ENCODE measurements at places on chromosomes 3 and 15.
A peak's percentile ranks its signal among the peaks of the same experiment; 100 is the strongest.

GRCh38 chr15:82803793-82804574 lies 1.9 kb downstream of the FSD2 start:
- no peak for ATAC-seq

DNA sequence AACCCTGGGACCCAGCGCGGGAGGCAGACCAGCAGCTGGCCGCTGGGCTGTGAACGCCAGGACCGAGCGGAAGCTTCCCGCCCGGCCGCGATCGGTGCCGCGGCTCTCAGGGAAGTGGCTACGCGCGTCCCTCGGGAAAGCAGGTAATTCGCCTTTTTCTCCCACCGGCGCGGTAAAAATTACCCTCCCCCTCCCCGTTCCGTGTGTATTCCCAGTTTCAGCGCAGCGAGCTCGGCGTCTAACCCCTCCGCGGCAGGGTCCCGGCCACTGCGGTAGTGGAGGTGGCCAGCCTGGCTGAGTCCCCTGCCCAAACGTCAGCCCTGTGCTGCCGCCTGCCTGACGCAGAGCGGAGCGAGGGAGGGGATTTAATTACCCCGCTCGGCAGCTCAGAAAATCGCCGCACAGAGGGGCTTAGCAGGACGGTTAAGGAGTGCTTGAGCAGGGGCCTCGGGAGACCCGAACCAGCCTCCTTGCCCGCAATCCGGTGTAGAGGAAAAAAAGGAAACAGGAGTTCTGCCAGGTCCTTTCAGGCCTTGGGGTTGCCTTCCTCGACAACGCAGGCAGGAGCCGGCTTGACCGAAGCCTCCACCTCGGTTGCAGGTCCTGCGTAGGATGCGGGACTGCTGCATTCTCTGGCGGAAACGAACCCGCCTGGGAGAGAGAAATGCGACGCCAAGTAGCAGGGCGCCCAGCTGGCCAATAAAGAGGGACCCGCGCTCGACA lies 2.9 kb downstream of the GATA2 start:
- no peak for ATAC-seq

GRCh38 chr3:126569390-126569975 lies 10.8 kb upstream of the C3orf22 start:
- ATAC-seq: no peak

GRCh38 chr3:197114007-197114406 lies 84.4 kb upstream of the MELTF start:
- no peak for ATAC-seq

- no peak for ATAC-seq
Measured at GRCh38 chr3:61725851-61726333, 164.5 kb downstream of the PTPRG start.

DNA sequence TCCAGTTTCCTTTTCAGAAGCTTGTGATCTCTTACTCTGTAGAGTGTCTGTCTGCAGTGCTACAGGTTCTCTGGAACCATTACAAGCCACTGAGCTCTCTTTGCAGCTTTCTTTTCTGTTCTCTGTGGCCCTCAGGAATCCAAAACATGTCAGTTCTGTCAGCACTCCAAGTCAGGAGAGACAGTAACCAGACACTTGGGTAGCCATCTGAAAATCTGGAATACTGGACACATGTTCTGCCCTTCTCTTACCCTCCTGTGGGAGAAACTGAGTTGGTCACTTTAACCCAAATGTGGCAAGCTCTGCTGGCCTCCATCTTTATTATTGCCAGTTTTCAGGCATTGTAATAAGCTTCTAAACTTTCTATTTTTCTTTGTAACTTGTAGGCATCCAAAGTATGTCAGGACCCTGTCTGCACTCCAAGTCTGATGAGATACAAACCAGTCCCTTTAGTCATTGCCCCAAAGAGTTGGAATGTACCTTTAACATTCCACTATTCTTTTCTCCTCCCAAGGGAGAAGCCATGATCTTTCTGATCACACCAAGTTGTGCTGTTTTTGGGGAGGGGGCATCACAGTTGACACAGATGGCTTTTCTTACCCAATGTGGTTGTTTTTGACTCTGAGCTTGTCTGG lies 183.7 kb downstream of the DPH6 start:
- ATAC-seq: no peak

GRCh38 chr3:85255949-85256348 lies 297.2 kb downstream of the CADM2 start:
- no peak for ATAC-seq

DNA sequence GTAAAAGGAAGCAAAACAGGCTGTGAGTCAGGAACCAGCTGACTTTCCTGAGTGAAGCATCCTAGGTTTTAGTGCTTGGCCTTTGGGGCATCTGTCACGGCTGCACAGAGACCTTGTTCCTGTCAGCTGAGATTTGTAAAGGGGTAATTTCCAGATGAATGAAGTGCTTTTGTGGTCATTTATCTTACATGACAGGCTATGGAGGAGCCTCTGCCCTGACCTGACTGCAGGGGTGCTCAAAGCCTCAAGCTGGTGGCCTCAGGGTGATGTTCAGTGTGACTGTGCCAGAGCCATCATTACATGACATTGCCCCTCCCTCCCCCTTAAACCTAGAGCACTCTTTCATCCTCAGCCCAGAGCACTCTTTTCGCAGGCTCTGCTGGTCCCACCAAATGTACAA lies 132.5 kb downstream of the ARNT2 start:
- ATAC-seq: no peak

DNA sequence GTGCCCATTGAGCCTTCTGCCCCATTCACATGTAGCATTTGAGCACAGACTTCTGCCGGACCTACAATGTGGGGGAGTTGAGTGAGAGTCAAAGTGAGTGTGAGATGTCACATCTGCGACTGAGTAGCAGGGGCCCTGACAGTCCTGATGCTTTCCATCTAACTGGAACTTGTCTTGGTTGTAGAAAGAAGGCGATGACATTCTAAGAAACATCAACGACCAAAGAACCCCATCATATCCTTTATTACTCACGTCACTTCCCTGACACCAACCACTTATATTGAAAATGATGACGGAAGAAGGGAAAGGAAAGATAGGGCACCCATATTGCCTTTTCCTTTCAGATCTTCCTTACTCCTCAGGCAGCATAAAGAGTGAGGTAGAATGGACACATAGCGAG lies 30.5 kb downstream of the SMAD3 start:
- no peak for ATAC-seq

GRCh38 chr3:197317250-197317963 lies 19.0 kb upstream of the DLG1 start:
- no peak for ATAC-seq

DNA sequence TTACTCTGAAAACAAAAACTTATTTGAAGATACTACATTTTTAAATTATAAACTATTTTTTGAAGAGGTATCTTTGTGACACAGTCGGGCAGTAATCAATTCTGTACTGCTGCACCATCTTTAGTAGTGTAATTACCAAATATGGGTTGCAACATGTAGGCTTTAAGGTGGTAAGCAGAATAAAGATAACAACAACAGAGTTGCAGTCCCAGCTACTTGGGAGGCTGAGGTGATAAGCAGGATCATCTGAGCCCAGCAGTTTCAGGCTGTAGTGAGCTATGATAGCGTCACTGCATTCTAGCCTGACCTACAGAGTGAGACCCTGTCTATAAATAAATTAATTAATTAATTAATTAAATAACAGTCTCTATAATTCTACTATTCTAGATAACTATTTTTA lies 6.0 kb downstream of the PLOD2 start:
- ATAC-seq: no peak

DNA sequence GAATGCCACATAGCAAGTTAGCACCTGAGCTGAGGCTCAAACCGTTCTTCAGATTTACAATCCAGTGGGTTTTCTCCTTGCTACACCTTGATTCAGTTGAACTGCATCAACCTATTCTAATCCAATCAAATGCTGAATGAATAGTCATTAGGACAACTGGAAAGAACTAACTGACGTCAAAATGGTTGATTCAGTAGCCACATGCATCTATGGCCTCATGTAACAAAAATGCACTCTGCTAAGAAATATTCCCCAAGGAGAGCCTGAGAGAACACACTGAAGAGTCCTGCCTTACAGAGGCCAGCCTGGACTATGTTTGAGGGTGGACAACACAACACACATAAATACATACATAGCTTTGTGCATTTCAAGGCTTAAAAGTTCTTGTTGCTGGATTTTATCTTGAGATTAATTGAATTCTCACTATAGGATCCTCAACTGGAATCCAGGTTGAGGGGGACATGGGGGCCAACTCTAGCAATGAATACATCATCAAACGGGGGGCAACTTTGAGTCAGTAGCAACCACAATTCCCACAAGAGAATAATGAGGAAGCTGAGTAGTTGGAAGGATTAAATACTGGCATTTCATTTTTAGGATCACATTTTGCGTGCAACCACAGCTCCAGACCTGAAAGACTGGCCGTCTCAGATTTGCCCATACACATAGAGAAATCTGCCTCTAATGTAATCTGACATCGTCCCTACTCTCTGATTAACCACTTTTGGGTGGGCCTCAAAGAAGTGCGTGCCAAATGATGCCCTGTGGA lies 280.2 kb upstream of the ICE2 start:
- ATAC-seq: no peak

DNA sequence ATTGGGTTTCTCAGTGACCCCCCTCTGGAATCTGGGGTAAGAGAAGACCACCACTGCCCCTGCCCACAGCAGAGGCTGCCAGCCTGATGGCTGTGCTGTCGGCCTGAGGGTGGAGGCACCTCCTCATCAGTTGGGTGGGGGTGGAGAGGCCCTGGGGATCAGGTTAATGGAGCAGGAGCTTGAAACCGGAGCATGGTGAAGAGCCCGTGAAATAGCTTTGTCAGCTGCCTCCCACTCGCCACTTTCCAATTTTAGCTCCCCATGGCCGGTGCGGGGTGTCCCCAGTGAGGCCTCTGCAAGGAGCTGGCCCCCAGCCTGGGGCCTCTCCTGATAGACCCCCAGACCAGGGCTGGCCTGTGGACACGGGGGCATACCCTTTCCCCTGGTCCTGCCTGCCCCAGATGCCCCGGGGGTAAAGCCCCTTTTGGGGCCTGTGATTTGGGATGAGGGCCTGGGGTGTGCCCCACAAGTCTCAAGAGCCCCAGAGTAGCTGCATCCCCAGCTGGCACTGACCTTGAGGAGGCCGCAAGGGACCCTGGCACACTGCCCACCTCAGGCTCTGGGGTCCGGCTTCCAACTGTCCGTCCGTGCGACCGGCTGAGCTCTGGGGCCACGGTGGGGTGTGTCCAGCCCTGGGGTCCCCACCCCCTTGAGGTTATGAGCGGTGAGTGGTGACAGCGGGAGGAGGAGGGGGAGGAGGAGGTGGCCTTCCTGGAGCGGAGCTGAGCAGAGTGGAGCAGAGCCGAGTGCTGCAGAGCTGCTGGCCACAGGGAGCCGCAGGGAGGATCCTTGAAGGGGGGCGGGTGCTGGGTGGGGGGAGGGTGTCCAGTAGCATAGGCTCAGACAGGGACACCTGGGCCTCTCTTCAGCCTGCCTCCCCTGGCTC lies at the start of gene HHATL:
TSS of gene HHATL (minus strand) at position 733 of the 886 bp plus-strand sequence. CDS start 1,972 bp downstream, outside the sequence.
- no peak for ATAC-seq

GRCh38 chr3:178236555-178237277 lies 299.5 kb upstream of the KCNMB2 start:
- ATAC-seq: no peak

GRCh38 chr3:816605-817004 lies 276.2 kb upstream of the CNTN6 start:
- ATAC-seq: no peak

- no peak for ATAC-seq
Measured at GRCh38 chr15:23548071-23548470, 17.4 kb upstream of the MKRN3 start.

DNA sequence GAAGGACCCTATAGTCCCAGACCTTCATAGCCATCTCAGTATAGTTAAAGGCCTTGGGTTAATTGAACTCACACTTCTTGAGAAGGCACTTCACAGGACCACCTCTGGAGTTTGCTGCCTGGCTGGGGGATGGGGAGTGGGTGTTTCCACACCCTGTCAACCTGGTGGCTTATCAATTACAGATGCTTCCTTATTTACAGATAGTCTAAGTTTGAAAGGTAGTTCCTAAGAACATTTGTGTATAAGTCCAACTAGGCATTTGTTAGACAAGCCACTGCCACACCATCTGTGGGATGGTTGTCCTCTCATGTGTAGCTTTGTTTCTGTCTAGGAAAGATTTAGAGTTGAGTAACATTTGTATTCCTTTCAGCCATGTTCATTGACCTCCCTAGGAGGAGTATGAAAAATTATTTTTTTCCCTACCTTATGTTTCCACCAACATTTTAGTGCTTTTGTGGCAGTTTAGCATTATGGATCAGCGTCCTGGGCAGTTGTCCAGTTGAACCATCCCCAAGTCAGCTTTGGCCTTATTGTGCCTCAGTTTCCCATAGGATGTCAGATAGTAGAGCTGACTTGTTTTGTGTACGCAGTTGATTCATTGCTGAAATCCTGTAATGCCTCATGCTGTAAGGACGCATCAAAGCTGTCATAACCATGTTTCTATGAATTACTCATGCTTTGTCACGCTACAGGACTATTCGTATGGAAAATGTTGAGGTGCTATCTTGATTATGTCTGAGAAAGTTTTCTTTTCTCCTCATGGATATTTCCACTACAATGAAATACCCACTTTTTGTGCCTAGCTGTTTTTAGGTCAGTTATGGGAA lies 21.2 kb upstream of the SIAH2 start:
- peak; percentile 93 for ATAC-seq

DNA sequence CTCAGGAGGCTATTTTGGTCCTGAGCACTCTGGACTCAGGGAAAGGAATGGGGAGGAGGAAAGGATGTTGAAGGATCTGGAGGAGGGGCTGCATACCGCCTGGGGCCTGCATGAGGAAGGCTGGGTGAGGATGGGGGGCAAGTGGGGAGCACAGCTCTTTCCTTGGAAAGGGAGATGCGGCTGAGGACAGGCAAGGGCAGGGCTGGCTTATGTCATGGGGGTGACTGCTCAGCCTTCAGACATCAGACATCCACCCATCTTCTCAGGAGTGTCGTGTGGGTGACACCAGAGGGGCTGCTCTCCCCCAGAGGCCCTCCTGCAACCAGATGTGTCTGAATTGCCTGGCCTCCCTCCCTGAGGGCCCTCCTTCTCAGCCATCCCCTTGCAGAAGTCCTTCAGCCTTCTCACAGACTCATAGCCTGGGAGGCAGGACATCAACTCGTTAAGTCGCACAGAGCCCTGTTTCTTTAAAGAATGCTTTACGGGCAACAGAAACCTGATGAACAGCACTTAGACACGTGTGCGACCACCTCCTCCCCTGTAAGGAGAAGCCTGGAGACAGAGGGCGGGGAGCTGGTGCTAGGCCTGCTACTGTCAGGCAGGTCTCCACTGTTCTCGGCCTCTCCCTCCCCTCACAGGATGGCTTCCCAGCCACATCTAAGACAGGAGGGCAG lies 252.3 kb downstream of the OCA2 start:
- ATAC-seq: no peak

GRCh38 chr3:39118079-39118478 lies 10.6 kb downstream of the TTC21A start:
- ATAC-seq: no peak
